Calu3 (cell line): ENCODE measurements at places on chromosomes 4 and X.

- DNase-seq, result no peak
- H3K4me1 ChIP-seq, result peaks cover 75% of the 10 kb centered on the region
- H3K27me3 ChIP-seq, result no peaks in the 10 kb centered on the region
- H3K36me3 ChIP-seq, result peaks cover 17% of the 10 kb centered on the region
- peak overlapping the region; percentile 72 for H3K27ac ChIP-seq
- peak overlapping the region; percentile 46 for H3K4me3 ChIP-seq
These were observed 187.7 kb downstream of the SHROOM3 start for GRCh38 chr4:76622717-76623116.

DNA sequence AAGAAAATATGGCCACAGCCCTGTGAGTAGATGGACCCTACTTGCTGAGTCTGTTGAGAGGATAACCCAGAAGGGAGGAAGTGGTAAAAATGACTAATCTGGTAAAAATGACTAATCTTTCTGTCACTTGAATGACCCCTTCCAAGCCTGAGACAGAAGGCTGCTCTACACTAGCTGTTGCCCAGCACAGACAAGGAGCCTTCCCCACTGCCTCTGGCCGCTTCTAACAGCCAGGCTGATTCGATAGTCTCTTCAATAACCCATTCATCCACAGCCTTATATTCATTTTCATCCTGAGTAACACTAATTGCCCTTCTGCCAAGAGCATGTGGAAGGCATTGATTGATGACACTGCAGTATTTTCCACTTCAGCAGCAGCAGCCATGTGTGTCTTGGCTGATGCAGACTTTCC is 18.4 kb downstream of the MAGEB17 start:
- H3K4me1 ChIP-seq, result peaks cover 26% of the 10 kb centered on the region
- peaks cover 13% of the 10 kb centered on the region for H3K36me3 ChIP-seq
- H3K27ac ChIP-seq, result peak overlapping the region; percentile 91
- H3K4me3 ChIP-seq, result no peak overlapping the region
- no peaks in the 10 kb centered on the region for H3K27me3 ChIP-seq

DNA sequence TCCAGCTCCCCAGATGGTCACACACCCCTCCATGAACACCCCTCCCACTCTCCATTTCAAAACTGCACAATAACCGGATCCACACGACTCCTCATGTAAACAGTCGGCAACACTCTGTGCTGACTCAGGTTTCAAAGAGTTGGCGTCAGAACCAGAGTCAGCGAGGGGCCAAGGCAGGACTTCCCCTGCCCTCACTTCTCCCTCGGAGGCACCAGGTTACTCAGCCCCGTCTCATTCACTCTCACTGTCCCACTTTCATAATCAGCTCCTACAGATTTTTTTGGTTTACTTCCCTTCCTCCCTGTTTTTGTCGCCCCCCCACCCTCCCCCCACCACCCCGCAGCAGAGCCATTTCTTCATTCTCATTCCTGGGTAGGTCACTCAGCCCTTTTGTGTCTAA is 2.7 kb upstream of the TIMP1 start:
- H3K36me3 ChIP-seq, result peaks cover 26% of the 10 kb centered on the region
- no peak for DNase-seq
- no peak overlapping the region for H3K27ac ChIP-seq
- no peaks in the 10 kb centered on the region for H3K27me3 ChIP-seq
- peaks cover 41% of the 10 kb centered on the region for H3K4me1 ChIP-seq

- H3K36me3 ChIP-seq, result peaks cover 15% of the 10 kb centered on the region
- H3K27me3 ChIP-seq, result no peaks in the 10 kb centered on the region
- H3K27ac ChIP-seq, result no peak overlapping the region
- DNase-seq, result no peak
- H3K4me1 ChIP-seq, result peaks cover 7% of the 10 kb centered on the region
These were observed 2.6 kb upstream of the INTU start for GRCh38 chr4:127630152-127630551.

GRCh38 chr4:138236037-138236436 is 6.1 kb downstream of the SLC7A11 start:
- H3K4me1 ChIP-seq, result peaks cover 10% of the 10 kb centered on the region
- peak overlapping the region; percentile 92 for H3K27ac ChIP-seq
- H3K36me3 ChIP-seq, result peaks cover 83% of the 10 kb centered on the region
- DNase-seq, result no peak
- H3K27me3 ChIP-seq, result no peaks in the 10 kb centered on the region

- no peak overlapping the region for H3K4me3 ChIP-seq
- H3K36me3 ChIP-seq, result peaks cover 5% of the 10 kb centered on the region
- H3K27me3 ChIP-seq, result no peaks in the 10 kb centered on the region
- no peak overlapping the region for H3K27ac ChIP-seq
These were observed 79.0 kb downstream of the CPE start for GRCh38 chr4:165457793-165458192.

GRCh38 chr4:9769321-9769720 is 12.1 kb upstream of the DRD5 start:
- H3K4me3 ChIP-seq, result no peak overlapping the region
- H3K27me3 ChIP-seq, result peaks cover 65% of the 10 kb centered on the region
- no peaks in the 10 kb centered on the region for H3K4me1 ChIP-seq
- no peak overlapping the region for H3K27ac ChIP-seq
- H3K36me3 ChIP-seq, result no peaks in the 10 kb centered on the region

DNA sequence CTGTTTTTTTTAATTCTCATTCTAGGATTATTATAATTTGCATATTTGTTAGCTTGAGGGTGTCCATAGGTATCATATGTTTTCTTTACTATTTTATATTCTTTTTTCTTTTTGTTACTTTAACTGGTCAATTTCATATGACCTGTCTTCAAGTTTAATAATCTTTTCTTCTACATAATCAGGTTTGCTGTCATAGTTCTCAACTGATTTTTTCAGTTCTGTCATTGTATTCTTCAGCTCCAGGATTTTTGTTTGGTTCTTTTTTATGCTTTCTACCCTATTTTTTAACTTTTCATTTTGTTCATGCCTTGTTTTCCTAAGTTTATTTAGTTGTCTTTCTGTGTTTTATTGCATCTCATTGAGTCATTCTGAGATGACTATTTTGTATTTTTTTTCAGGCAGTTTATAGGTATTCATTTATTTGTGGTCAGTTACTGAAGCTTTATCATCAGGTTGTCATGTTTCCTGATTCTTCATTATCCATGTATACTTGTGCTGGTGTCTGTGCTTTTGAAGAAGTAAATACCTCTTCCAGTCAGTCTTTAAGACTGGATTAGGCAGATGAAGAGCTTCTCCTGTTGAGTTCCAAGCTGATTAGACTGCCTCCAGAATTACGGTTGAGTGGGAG is 220.3 kb upstream of the VEGFC start:
- H3K36me3 ChIP-seq, result no peaks in the 10 kb centered on the region
- H3K27me3 ChIP-seq, result no peaks in the 10 kb centered on the region
- no peak overlapping the region for H3K27ac ChIP-seq
- DNase-seq, result no peak
- H3K4me1 ChIP-seq, result no peaks in the 10 kb centered on the region

DNA sequence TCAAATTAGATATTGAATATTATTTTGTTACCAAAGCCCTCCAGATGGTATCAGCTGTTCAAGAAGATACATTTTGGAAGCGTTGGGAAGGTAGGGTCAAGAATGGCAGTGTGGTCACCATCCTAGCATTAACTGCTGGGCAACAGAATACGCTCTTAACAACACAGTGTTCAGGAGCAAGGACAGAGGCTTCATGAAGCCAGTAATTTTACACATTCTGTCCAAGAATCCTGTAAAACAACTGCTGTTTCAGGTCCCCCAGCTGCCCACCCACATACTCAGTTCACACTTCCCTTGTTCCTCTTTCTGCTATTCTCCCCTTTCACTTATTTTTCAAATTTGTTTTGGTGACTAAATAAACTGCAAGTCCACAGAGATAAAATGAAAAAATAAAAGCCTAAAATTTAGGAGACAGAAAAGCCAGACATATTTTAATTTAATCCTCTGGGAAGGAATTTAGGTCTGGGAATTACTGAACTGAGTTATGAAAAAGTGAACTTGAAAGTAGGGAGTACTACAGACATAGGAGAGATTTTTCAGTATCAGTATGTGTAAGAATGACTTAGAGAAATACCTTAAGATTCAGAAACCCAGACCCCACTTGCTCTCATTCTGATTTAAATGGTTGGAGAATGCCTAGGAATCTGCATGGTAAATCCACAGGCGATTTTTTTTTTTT is 406.7 kb downstream of the MAPK10 start:
- peaks cover 21% of the 10 kb centered on the region for H3K4me1 ChIP-seq
- no peak for DNase-seq
- H3K4me3 ChIP-seq, result peak overlapping the region; percentile 10
- H3K36me3 ChIP-seq, result no peaks in the 10 kb centered on the region
- H3K27ac ChIP-seq, result peak overlapping the region; percentile 74
- H3K27me3 ChIP-seq, result no peaks in the 10 kb centered on the region

- peak overlapping the region; percentile 95 for H3K27ac ChIP-seq
- peak; percentile 54 for DNase-seq
- H3K4me3 ChIP-seq, result no peak overlapping the region
- H3K4me1 ChIP-seq, result peaks cover 21% of the 10 kb centered on the region
- H3K36me3 ChIP-seq, result peaks cover 28% of the 10 kb centered on the region
- H3K27me3 ChIP-seq, result no peaks in the 10 kb centered on the region
These were observed 344.9 kb downstream of the BCOR start for GRCh38 chrX:39752815-39753214.

DNA sequence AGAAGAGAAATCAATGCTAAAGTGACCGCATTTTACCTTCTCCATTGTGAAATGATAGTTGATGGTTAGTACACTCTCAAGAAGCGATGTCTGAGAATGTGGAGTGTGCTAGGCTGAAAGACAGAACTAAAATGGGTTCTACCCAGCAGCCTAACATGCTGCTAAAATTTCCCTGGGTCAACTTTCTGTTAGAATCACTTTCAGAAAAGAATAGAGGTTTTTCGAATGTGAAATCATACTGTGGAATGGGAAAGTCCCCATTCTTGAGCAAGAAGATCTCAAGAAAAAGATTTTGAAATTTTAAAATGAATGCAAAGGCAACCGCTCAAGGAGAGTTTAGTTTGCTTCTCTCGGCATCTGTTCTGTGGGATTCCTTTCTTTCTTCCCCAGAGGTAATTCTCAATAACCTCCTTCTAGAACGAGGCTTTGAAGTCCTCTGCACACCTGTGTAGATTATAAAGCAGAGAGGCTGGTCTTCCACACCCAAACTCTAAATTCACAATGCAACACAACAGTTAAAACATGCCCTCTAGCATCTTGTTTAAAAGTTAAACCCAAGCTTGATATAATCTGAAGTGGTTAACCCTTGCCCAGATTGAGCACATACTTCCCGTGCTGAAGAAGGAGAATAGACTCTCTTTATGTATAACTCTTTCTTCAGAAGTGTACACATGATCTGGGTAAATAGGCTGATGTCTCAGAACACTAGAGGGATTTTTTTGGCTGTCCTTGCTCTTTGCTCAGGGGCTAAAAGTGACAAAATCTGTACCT is 208.7 kb upstream of the KLF3 start:
- H3K27me3 ChIP-seq, result no peaks in the 10 kb centered on the region
- no peak overlapping the region for H3K27ac ChIP-seq
- DNase-seq, result no peak
- H3K4me1 ChIP-seq, result peaks cover 5% of the 10 kb centered on the region
- peaks cover 4% of the 10 kb centered on the region for H3K36me3 ChIP-seq

- no peaks in the 10 kb centered on the region for H3K36me3 ChIP-seq
- no peaks in the 10 kb centered on the region for H3K4me1 ChIP-seq
- no peak overlapping the region for H3K4me3 ChIP-seq
- no peak for DNase-seq
- H3K27me3 ChIP-seq, result no peaks in the 10 kb centered on the region
These were observed 209.5 kb upstream of the PPP3CA start for GRCh38 chr4:101556842-101557241.

- no peak for DNase-seq
- H3K4me3 ChIP-seq, result no peak overlapping the region
- H3K27ac ChIP-seq, result no peak overlapping the region
These were observed 2464.6 kb downstream of the PCDH7 start for GRCh38 chr4:33184657-33185290.

DNA sequence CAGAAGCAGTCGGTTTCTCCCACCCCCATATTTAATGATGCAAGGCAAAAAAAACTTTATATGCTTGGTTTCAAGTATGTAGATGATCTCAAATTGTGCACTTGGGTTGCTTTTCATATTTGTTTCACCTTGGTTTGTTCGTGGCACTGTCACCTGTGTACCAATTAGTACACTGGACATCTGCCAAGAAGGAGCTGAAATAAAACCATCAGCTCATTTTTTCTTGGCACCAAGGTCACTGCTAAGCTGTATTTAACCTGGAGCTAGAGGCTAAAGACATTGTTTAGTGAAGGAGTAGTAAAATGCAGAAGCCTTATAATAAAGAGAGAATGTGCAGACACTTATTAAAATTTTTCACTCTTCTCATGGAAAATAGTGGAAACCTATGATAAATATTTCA is 430.8 kb downstream of the ARHGAP24 start:
- H3K27ac ChIP-seq, result no peak overlapping the region
- H3K27me3 ChIP-seq, result no peaks in the 10 kb centered on the region
- no peak for DNase-seq
- peaks cover 19% of the 10 kb centered on the region for H3K4me1 ChIP-seq
- no peak overlapping the region for H3K4me3 ChIP-seq

DNA sequence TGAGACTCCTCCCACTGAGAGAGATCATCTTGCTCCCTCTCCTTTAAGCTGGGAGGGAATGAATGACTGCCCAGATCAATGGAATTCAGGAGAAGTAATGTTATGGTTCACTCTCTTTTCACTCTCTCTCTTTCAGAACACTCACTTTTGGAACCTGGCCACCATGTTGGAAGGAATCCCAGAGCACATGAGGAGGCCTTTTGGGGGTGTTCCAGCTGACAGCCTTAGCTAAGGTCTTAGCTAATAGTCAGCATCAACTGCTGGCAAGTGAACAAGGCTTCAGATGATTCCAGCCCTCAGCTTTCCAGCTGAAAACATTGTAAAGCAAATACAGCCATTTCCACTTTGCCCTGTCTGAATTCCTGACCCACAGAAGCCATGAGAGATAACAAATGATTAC is 124.0 kb upstream of the CLNK start:
- DNase-seq, result no peak
- H3K27me3 ChIP-seq, result no peaks in the 10 kb centered on the region
- H3K4me1 ChIP-seq, result no peaks in the 10 kb centered on the region

DNA sequence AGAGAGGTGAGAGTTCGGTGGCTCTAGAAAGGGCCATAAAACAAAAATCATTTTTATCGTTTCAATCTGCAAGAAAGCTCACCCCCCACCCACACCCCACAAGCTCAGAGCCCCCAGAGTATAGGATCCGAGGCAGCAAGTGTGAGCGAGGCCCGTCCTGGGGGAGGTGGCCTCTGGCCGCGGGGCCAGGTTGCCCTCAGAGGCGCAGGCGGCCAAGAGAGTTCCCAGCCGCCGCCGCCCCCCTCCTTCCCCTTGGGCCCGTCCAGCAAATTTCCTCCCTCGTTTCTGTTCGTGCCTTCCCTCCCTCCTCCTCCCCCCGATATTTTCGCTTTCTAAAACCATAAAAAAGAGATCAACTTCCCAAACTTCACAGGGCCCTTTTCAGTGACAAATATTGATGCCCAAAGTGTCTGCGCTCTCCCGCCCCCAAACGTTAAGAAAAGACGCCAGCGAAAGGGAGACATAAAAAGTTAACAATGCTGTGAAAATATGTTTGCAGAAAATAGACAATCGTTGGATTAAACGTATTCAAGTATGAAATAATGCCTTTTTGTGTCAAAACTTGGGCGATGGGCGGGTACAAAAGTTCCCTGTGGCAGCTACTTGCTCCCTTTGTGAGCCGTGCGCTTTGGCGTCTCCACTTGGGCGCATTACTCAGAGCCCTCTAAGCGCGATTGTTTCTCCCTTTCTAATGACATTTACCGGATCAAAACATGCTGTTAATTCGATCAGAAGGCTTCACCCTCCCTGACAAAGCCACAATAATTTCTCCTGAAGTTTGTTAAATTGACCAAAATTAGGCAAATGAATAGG is 1.1 kb upstream of the HELT start:
- H3K4me1 ChIP-seq, result peaks cover 15% of the 10 kb centered on the region
- H3K36me3 ChIP-seq, result peaks cover 10% of the 10 kb centered on the region
- H3K27ac ChIP-seq, result no peak overlapping the region
- no peak for DNase-seq
- H3K4me3 ChIP-seq, result peak overlapping the region; percentile 73
- H3K27me3 ChIP-seq, result peaks cover 86% of the 10 kb centered on the region
